ENCODE measurements at places on chromosomes 5 and 9.

GRCh38 chr5:40474250-40474649, 205.5 kb upstream of the PTGER4 start:
- DNase-seq = no peak
- no peaks in the 10 kb centered on the region for H3K36me3 ChIP-seq
- H3K27ac ChIP-seq = no peak overlapping the region
- H3K27me3 ChIP-seq = peaks cover under 1% of the 10 kb centered on the region

- H3K4me1 ChIP-seq = no peaks in the 10 kb centered on the region
- H3K4me3 ChIP-seq = no peak overlapping the region
- H3K27me3 ChIP-seq = peaks cover 3% of the 10 kb centered on the region
- H3K36me3 ChIP-seq = peaks cover 2% of the 10 kb centered on the region
- no peak overlapping the region for H3K27ac ChIP-seq
These were observed 370.8 kb downstream of the TMEM38B start for GRCh38 chr9:106065136-106065535.

DNA sequence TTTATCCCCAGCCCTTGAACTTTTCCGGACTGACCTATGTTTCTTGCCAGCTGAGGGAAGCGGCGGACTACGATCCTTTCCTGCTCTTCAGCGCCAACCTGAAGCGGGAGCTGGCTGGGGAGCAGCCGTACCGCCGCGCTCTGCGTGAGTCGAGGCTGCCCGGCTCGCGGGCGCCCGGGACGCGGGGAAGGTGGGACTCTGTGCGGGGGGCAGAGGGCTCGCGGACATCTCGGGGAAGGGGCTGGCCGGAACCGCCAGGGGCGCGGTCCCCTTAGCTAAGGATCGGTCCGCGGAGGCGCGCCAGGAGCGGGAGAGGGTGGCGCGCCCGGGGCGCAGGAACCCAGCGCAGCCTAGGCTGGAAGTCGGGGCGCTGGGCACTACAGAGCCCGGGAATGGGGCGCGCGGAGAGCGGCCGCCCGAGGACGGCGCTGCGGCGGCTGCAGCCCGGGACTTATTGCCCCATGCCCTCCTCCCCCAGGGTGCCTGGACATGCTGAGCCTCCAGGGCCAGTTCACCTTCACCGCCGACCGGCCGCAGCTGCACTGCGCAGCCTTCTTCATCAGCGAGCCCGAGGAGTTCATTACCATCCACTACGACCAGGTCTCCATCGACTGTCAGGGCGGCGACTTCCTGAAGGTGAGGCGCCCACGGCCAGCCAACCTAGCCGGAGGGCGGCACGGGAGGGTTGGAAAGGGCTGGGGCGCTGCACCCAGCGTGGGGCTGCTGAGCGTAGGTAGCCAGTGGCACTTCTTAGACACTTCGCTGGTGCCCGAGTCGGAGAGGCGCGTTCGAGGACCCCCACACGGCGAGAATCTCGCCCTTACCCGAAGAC, 922 bp downstream of the CRHBP start:
- DNase-seq = peak; percentile 40
- H3K4me1 ChIP-seq = peaks cover 16% of the 10 kb centered on the region
- no peak overlapping the region for H3K27ac ChIP-seq
- peaks cover 13% of the 10 kb centered on the region for H3K27me3 ChIP-seq
- H3K4me3 ChIP-seq = peak overlapping the region; percentile 93

DNA sequence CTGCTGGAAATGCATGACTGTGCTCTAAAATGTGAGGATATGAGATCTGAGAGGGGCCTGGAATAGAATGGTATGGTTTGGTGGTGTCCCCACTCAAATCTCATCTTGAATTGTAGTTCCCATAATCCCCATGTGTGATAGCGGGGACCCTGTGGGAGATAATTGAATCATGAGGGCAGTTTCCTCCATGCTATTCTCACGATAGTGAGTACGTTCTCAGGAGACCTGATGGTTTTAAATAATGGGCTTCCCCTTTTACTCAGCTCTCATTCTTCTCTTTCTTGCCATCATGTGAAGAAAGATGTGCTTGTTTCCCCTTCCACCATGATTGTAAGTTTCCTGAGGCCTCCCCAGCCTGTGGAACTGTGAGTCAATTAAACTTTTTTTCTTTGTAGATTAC, 133.6 kb upstream of the ADAMTS16 start:
- no peak for DNase-seq
- H3K36me3 ChIP-seq = no peaks in the 10 kb centered on the region
- H3K27ac ChIP-seq = no peak overlapping the region
- no peak overlapping the region for H3K4me3 ChIP-seq
- H3K4me1 ChIP-seq = no peaks in the 10 kb centered on the region
- peaks cover 2% of the 10 kb centered on the region for H3K27me3 ChIP-seq

DNA sequence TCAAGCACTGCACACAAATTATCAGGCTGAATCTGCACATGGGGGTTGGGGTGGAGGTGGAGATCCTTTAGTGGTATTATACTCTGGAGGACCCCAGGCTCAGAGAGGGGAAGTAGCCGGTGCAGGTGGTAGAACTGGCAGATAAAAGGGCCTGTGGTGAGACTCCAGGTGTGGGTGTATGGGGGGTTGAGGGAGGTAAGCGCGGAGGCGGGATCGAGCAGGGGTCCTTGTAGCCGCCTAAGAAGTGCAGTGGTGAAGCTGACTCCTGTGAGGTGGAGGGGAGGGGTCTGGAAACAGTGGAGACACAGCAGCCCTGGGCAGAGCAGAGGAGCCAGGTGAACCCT, 841 bp downstream of the ACSL6 start:
- no peaks in the 10 kb centered on the region for H3K36me3 ChIP-seq
- no peak for DNase-seq
- H3K4me3 ChIP-seq = peak overlapping the region; percentile 82
- H3K27me3 ChIP-seq = peaks cover 19% of the 10 kb centered on the region
- H3K27ac ChIP-seq = no peak overlapping the region

- H3K27ac ChIP-seq = no peak overlapping the region
- H3K36me3 ChIP-seq = no peaks in the 10 kb centered on the region
- no peak overlapping the region for H3K4me3 ChIP-seq
- peaks cover 6% of the 10 kb centered on the region for H3K4me1 ChIP-seq
- no peak for DNase-seq
- H3K27me3 ChIP-seq = peaks cover 2% of the 10 kb centered on the region
These were observed 70.7 kb upstream of the RAPGEF1 start for GRCh38 chr9:131810351-131811170.

DNA sequence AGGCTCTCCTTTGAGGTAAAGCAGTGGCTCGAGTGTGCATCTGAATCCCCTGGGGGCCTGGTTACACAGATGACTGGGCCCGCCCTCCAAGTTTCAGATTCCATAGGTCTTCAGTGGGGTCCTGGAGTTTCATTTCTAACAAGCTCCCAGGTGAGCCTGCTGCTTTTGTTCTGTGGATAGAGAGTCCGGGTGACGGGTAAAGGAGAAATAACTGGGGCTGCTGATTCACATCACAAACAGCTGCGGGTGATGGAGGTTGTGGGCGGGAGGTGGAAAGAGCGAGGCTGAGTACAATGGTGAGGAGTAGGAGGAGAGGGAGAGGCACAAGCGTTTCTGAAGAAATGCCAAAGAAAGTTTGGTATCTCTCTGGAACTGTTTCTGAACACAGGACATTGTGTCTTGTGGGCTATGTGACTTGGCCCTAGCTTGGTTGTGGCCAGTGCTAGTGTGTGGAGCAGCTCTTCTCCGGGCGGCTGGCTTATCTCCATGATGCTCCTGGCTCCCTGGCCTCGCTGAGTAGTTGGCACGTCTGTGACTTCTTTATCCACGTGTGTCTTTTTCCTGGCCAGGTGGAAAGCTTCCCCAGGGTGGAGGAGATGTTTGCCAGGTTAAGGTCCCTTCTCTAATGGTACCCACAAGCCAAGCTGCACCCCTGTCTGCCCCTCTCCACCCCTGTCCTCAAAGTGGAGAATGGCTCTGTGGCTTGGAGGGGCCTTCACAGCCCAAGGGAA, 61.7 kb downstream of the HSPA4 start:
- H3K4me3 ChIP-seq = no peak overlapping the region
- no peak for DNase-seq
- no peaks in the 10 kb centered on the region for H3K27me3 ChIP-seq
- no peaks in the 10 kb centered on the region for H3K4me1 ChIP-seq

DNA sequence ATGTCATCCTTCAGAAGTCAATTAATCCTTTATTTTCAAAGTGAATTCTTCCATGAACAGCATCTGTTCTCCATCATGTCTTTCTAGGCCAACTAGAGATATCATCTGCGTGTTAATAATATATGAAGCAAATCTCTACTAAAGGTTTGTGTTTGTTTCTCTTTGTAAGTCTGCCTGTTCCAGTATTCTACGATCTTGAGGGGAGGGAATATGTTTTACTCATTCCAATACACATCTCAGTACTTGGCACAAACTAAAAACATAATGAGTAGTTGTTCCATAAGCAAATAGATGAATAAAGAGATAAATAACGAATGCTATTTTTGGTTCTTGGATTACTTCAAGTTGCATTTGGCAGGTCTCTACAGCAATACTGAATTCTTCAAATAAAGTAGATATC, 470.7 kb upstream of the GRIN3A start:
- H3K27me3 ChIP-seq = peaks cover 1% of the 10 kb centered on the region
- no peak for DNase-seq
- no peak overlapping the region for H3K4me3 ChIP-seq
- no peak overlapping the region for H3K27ac ChIP-seq

DNA sequence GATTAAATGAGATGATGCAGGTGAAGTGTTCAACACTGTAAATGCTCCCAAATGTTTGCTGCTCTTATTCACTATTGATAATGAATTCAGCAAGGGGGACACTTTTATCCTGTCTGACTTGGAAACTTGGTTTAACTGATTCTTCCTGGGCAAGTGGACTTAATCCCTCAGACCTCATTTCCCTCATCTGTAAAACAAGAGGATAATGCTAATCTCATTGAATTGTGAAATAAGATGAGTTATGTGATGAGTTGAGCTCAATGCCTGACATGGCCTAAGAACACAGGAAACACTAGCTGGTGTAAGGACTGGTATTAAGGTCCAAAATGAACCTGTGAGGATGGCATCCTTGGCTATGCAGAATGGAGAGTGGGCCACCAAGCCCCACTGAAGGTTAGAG, 23.3 kb downstream of the TNFSF15 start:
- no peak overlapping the region for H3K27ac ChIP-seq
- DNase-seq = no peak

GRCh38 chr5:154575546-154576428, 97.8 kb upstream of the HAND1 start:
- no peak overlapping the region for H3K4me3 ChIP-seq
- H3K36me3 ChIP-seq = no peaks in the 10 kb centered on the region
- no peak overlapping the region for H3K27ac ChIP-seq
- no peak for DNase-seq
- H3K4me1 ChIP-seq = peaks cover 9% of the 10 kb centered on the region
